ENCODE measurements at places on chromosomes 2 and 18.

GRCh38 chr2:236813766-236814165 is 244.1 kb downstream of the ACKR3 start:
- no peak for DNase-seq

- no peak for DNase-seq
These were observed 111.6 kb upstream of the CYP1B1 start for GRCh38 chr2:38187541-38188011.

DNA sequence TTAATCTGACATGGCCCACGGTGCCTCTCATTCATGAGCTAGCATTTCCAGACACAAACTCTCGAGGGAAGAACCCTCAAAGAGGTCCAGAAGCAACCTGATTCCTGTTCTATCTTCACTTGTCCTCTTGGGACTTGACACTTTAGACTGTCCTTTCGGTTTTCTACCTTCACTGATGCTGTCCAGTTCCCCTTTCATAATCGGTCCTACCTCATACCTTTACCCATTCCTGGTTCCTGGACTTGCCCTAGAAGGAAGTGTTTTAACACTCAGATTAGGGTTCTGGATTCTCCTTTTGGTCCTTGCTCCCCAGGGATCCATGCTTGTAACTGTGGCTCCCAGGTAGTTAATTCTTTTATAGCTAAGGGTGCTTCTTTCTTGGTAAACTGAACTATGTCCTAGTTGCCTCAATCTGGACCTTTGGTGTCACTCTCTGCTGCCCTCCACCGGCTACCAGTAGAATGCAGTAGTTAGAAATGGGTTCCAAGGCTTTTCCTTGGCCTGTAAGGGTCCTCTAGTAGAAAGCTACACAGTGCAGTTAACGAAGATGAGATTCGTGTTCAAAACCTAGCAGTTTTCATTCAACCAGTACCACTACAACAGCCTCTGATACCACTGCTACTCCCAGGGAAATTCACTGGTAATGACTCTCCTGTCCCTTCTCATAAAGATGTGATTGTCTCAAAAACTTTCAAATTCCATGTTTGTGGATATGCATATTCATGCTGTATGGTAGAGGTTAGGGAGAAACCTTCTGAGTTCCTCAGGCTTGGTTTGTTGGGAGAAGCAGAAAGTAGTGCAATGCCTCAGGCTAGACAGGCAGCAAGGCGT is 178.1 kb upstream of the CYP26B1 start:
- DNase-seq: no peak

GRCh38 chr18:69035756-69036155 is 237.9 kb downstream of the CCDC102B start:
- DNase-seq: no peak

DNA sequence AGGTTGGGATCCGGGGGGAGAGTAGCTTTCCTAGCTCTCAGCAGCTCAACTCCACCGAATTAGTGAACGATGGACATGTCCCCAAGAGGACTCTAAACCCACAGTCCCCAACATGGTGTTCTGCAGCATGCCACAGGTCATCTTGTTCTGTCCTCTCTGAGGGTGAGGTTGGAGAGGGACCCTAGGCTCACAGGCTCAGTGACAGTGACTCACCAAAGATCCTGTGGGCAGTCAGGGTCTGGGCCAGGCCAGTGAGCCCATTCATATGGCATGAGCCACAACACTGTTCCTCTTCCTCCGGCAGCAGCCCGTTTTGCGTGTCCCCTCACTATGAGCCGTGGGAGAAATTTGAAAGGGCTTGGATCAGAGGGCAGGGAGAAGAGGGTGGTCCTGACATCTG is 2.8 kb upstream of the SLC20A1 start:
- no peak for DNase-seq

- DNase-seq: no peak
These were observed 58.4 kb downstream of the KIF5C start for GRCh38 chr2:148933456-148933855.

DNA sequence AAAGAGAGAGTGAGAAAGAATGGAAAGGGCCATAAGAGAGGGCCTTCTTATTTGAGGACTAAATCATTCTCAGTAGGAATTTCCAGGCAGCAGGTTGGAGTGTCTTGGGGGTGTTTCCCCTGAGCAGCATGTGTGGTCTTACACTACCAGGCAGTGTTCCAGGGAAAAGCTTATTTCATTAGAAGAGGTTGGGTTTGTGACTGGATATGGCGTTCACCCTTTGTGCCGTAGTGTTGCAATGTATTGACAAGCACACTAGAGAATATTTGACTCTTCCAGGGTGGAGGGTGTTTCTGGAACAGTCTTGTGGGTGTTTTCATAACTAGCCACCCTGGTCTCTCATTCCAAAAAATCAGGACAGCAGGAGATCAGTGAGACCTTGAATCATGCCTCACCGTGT is 105.5 kb downstream of the NRP2 start:
- DNase-seq: no peak

All from mesothelial cell of epicardium (in vitro differentiated cells).